CD4-positive, alpha-beta T cell treated with Interleukin-6 at 100 ng/mL for 8 hours (primary cell): ENCODE measurements at places on chromosomes 11 and 22.

GRCh38 chr11:75261902-75262361 lies 21.4 kb downstream of the TPBGL start:
- no peak for DNase-seq

GRCh38 chr22:39090426-39091064 lies 6.5 kb upstream of the APOBEC3H start:
- peak; percentile 91 for DNase-seq

- no peak for DNase-seq
These were observed 8.8 kb upstream of the WNT11 start for GRCh38 chr11:76214968-76215548.

DNA sequence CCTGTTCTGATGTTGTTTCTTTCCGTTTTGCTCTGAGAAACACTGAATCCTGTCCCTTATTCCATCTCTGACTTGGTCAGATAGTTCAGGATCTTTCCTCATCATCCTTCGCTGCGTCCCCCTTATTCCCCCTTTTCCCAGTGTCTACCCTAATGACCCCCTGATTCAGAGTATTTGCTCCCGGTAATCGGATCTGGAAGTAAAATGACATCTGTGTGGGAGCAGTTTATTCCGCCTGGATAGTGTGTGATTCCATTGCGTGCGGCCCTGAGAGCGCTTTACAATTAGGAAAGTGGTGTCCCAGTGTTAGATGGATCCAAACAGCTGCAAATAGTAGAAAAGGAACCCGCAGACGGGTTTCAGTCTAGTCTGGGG lies 606 bp downstream of the DRG1 start:
- no peak for DNase-seq

DNA sequence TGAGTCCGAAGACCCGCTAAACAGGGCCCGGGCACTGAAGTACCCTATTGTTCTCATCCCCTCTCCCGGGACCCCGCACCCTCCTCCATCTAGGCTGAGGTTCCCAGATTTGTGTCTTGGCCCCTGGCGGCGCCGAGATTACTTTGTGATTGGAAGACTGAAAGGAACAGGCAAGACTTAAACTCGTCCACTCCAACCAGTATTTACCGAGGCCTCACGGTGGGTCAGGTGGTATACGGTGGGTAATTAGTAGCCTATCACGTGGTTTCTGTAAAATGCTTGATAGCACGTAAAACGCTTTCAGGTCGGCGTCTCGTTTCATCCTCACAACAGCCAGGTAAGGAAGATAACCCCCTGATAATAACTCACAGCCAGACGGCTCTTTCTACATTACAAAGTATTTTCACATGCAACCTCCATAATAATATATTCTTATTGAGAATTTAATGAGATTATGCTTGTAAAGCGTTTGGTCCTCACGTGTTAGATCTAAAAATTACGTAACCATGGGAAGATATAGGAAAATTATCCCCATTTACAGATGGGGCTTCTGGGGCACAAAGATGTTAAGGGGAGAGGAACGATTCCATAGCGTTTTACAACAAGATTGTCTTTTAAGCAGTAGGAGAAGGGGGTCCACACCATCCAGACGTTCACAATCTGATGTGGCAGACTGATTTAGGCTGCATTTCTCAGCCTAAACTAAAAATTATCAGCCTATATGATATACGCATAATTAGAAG lies 642 bp upstream of the PIK3C2A start:
- peak; percentile 23 for DNase-seq

- DNase-seq, result no peak
These were observed 85.8 kb upstream of the NECTIN1 start for GRCh38 chr11:119814766-119815165.

GRCh38 chr22:50236731-50237409 lies 8.0 kb downstream of the TUBGCP6 start:
- DNase-seq, result no peak

- DNase-seq, result no peak
These were observed 4.7 kb downstream of the ZBTB16 start for GRCh38 chr11:114064216-114064615.

DNA sequence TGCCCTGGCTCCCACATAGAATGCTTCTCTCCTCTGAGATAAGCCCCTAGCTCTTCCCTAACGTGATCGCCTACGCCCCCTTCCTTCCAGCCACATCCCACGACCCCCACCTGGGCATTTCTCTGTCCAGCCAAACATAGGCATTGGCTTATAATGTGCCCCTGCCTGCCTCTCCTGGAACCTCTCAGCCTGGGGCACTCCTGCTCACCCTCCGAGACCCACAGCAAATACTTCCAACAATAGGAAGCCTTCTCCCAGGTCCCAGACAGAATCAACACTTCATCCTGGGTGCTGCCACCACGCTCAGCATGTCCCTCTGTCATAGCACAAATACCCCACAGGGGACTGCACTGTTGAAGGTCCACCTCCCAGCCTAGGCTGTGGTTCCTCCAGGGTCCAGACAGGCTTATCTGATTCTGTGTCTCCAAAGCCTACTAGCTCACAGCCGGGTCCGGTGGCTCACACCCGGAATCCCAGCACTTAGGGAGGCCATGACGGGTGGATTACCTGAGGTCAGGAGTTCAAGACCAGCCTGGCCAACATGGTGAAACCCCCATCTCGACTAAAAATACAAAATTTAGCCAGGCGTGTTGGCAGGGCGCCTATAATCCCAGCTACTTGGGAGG lies 24.2 kb upstream of the TMPRSS4 start:
- no peak for DNase-seq

- no peak for DNase-seq
These were observed 9.4 kb downstream of the KIAA0930 start for GRCh38 chr22:45231293-45231692.

DNA sequence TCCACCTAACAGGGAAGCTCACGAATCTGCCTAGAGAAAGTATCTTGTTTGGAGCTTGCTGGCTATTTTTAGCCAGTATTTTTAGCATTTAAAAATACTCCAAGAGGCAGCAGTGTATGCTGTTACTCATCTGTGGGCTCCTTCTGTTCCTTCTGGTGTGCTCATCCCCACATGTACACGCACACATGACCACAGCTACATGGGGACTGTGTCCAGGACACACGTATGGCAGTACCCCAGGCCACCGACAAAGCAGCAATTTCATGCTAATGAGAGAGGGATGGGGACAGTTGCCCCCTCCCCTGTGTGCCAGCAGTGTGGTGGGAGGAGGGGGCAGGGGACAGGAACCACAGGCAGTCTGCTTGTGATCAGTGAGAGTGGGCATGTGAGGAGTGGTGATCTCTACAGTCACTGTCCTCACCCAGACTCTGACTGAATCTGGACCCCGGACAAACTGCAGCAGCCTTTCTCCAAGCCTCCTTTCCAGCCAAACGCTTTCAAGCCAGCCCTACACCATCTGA lies 16.4 kb downstream of the USP2 start:
- DNase-seq, result no peak

DNA sequence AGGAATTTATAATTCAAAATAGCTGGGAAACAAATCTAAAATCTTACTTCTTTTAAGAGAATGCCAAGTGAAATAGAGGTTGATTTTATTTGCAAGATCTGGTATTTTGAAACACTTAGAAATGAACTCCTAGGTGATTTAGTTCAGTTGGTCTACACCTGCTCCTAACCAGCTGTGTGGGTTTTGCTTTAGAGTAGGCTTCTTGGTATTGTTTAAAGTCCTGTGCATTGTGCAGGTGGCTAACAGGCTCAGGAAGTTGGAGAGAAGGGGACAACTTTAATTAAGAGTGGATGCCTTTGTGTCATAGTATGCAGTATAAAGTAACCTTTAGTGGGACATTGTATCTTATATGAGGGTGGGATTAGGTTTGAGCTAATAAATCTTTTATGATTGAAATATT lies 4.1 kb upstream of the RAG2 start:
- no peak for DNase-seq

- no peak for DNase-seq
These were observed 11.9 kb downstream of the KLHL35 start for GRCh38 chr11:75421035-75421602.

DNA sequence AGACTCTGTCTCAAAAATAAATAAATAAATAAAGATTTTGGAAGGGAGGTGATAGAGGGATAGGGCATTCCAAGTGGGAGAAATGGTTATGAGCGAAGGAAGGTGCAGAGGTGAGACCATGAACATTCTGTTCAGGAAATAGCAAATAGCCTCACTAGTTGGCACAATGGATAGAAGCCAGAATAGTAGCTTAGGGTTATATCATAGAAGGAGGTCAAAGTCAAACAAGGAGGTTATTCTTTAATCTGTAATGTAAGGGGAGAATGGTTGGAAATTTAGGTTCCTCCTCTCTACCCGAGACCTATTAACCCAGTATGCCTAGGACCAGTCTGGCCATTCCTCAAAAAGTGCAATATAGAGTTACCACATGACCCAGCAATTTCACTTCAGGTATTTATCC lies 275.8 kb downstream of the MN1 start:
- DNase-seq, result no peak

- no peak for DNase-seq
These were observed 48.1 kb downstream of the WNT7B start for GRCh38 chr22:45928726-45929368.

- no peak for DNase-seq
These were observed 869.7 kb downstream of the BRD1 start for GRCh38 chr22:48957987-48958321.

DNA sequence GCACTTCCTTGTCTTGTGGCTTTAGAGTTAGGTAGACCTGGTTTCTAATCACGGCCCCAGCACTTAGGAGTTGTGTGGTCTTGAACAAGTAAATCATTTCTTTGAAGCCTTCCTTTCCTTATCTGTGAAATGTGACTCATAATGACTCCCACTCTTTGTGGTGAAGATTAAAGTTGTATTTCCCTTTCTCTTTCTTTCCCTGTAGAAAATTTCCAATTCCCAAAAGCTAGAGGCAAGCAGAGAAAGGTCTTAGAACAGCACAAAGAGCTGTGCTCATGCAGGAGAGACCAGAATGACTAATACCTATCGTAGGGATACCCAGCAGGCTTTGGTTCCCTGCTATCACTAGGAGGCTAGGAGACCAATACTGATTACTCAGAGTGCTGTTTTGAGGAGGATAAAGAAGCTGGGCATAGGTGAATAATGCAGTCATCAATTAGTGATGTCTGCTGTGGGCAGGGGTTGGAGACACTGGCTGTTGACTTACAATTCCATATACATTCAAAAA lies 270.7 kb upstream of the SYN3 start:
- DNase-seq, result no peak

- DNase-seq, result no peak
These were observed 292.3 kb downstream of the METTL15 start for GRCh38 chr11:28400331-28401100.

GRCh38 chr11:116233561-116233960 lies 539.2 kb downstream of the BUD13 start:
- DNase-seq, result no peak

DNA sequence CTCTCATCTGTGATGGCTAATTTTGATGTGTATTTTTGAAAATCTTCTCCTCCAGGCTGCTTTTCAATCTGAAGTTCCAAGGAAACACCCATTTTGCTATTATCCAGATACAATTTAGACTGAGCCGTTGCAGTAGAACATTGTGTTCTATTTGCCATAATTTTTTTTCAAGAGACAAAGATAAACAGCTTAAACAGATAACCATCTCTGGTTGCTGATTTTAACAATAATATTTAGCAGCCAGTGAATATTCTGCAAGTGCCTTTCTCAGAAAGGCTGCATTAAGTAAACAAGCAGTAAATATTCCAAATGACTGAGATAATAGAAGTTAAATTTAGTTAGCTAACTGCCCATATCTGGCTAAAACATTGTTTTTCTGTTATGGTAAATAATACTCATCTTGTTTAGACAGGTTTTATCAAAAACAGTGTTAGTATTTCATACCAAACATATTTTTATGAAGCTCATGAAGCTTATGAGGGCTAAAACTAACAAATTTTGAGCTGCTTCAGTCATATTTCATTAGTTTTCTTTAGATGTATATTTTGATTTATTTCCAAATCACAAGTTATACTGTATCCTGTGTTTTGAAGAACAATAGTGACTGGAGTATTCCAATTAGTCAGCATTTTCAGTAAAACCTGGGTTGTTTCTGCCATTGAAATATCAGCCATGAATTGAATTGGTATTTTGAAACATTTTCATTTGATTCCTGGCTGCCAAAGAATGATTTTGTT lies 206.7 kb downstream of the SBF2 start:
- no peak for DNase-seq

GRCh38 chr11:128664317-128664716 lies 29.6 kb upstream of the FLI1 start:
- no peak for DNase-seq

GRCh38 chr11:72422414-72422813 lies 11.9 kb downstream of the CLPB start:
- DNase-seq, result no peak

DNA sequence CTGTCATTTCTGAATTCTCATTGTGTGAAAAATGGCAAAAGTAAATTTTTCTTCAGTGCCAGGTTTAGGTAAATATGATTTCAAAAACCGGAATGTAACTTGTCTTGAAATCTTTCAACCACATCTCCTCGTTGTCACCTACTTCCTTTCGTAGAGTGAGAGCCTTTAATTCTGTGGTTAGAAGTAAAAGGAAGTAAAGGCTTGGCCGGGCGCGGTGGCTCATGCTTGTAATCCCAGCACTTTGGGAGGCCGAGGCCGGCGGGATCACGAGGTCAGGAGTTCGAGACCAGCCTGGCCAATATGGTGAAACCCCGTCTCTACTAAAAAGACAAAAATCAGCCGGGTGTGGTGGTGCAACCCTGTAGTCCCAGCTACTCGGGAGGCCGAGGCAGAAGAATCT lies 29.8 kb downstream of the SGSM3 start:
- DNase-seq, result peak; percentile 65

DNA sequence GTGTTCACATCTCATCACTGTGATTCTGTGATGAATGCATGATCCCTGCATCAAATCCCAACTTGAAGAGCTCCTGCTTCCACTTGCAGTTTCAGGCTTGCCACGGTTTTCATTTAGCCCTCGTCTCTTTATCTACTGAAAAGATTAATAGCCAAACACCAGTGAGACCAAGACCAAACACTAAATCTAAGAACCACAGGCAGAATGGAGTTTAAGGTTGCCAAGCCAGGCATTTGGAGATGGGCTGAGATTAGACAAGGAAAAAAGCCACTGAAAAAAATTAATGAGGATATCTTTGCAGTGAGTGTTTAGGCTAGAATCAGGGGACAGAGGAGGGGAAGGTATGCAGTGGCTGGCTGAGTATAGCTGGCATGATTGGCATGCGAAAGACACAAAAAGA lies 227.2 kb upstream of the BLID start:
- DNase-seq, result no peak

GRCh38 chr11:100806296-100806695 lies 119.2 kb downstream of the ARHGAP42 start:
- no peak for DNase-seq

DNA sequence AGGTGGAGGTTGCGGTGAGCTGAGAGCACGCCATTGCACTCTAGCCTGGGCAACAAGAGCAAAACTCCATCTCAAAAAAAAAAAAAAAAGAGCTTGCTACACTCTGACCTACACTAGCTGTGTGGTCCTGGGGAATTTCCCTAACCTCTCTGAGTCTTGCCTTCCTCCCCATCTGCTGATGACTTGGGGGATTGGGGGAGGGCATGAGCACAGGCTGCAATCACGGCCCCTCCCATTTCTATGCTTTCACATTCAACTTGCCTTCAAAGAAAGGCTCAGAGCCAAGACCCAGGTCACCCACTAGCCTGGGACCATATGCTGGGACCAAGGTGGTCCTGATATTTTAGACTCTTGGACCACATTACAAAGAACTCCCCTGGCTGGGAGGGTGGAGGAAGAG lies 39.8 kb upstream of the TEF start:
- DNase-seq, result no peak
